ENCODE measurements at places on chromosomes 1 and 21.

- H3K27me3 ChIP-seq: peaks cover 42% of the 10 kb centered on the region
- H3K27ac ChIP-seq: no peak overlapping the region
- no peak for DNase-seq
- H3K4me1 ChIP-seq: peaks cover 2% of the 10 kb centered on the region
These were observed 12.9 kb downstream of the LRRN2 start for GRCh38 chr1:204672482-204673121.

DNA sequence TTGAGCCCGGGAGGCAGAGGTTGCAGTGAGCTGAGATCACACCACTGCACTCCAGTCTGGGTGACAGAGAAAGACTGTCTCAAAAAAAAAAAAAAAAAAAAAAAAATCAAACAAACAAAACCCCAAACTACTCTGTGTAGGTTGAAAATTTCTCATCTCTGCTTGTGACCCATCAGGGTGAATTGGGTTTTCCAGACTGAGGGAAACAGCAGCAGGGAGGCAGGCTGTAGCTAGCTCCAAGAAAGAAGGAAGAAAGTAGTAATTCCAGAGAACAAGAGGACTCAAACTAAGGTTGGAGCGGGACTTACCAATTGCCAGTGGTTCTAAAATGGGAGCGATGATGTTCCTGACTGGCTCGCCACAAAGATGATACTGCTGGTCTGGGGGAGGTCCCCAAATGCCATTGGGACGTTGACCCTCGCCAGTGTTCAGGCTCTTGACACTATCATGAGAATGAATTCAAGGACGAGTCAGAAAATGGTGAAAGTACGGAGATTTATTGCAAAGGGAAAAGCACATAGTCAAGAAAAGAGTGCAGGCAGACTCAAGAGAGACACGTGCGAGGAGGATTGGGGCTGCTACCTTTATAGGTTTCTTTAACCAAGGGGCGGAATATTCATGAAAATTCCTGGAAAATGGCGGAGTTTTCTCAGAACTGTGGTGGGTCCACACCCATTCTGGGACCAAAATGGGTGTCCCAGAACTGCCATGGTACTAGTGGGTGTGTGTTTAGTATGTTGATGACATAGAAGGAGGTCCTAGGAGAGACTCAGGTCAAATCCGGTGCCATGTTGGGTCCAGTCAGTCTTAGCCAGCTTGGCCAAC is 13.4 kb downstream of the AADACL4 start:
- no peak for DNase-seq
- H3K27ac ChIP-seq: no peak overlapping the region
- H3K36me3 ChIP-seq: no peaks in the 10 kb centered on the region
- no peaks in the 10 kb centered on the region for H3K4me1 ChIP-seq
- no peak overlapping the region for H3K4me3 ChIP-seq
- H3K27me3 ChIP-seq: no peaks in the 10 kb centered on the region

DNA sequence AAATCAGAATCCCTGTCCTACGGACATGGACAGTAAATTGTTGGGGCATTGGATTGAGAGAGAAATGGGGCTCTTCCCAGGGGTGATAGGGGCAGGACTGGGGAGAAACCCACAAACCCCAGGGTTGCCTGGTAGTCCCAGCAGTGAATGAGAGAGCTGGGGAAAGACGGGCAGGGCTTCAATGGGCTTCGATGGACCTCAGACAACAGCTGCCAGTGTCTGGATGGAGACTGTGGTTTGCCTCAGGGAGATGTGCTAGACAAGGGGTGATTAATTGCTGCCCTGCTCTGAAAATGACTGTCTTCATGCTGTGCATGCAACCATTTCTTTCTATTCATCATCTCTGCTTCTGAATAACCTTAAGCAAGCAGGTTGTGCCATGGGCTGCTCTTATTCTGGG is 7.4 kb downstream of the GPR25 start:
- no peak overlapping the region for H3K4me3 ChIP-seq
- no peak for DNase-seq
- H3K27ac ChIP-seq: no peak overlapping the region
- H3K4me1 ChIP-seq: peaks cover 2% of the 10 kb centered on the region
- peaks cover 39% of the 10 kb centered on the region for H3K27me3 ChIP-seq
- no peaks in the 10 kb centered on the region for H3K36me3 ChIP-seq

- no peaks in the 10 kb centered on the region for H3K27me3 ChIP-seq
- no peak for DNase-seq
- no peak overlapping the region for H3K4me3 ChIP-seq
- no peaks in the 10 kb centered on the region for H3K36me3 ChIP-seq
These were observed 86.7 kb downstream of the PEX14 start for GRCh38 chr1:10561497-10561896.

GRCh38 chr1:233470741-233471499 is 143.0 kb upstream of the KCNK1 start:
- H3K36me3 ChIP-seq: no peaks in the 10 kb centered on the region
- no peak overlapping the region for H3K27ac ChIP-seq
- no peaks in the 10 kb centered on the region for H3K27me3 ChIP-seq

- no peak overlapping the region for H3K27ac ChIP-seq
- no peak for DNase-seq
- peaks cover 4% of the 10 kb centered on the region for H3K27me3 ChIP-seq
- no peak overlapping the region for H3K4me3 ChIP-seq
- peaks cover 33% of the 10 kb centered on the region for H3K4me1 ChIP-seq
These were observed 181.3 kb downstream of the ETS2 start for GRCh38 chr21:38986806-38987632.

GRCh38 chr1:146001709-146002108 is 5.3 kb upstream of the TXNIP start:
- H3K36me3 ChIP-seq: no peaks in the 10 kb centered on the region
- no peak overlapping the region for H3K27ac ChIP-seq
- H3K4me3 ChIP-seq: no peak overlapping the region
- no peak for DNase-seq
- no peaks in the 10 kb centered on the region for H3K27me3 ChIP-seq

DNA sequence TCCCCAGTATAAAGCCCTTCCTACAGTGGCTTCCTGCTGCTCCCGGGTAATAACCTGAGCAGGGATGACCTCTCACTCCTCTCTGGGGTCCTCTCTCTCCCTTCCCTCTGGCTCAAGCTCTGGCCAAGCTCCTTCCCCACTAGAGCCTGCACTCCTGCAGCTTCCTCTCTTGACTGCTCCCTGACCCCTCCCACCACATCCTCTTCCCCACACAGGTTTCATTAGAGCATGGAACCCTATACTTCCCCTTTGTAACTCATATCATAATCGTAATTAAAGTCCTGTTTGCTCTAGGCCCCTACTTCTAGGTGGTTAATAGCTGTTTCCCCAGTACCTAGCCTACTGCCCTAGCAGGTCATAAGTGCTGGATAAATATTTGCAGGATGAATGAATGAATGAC is 146.2 kb downstream of the C1orf21 start:
- H3K4me3 ChIP-seq: no peak overlapping the region
- H3K27ac ChIP-seq: no peak overlapping the region
- H3K36me3 ChIP-seq: no peaks in the 10 kb centered on the region
- H3K27me3 ChIP-seq: no peaks in the 10 kb centered on the region

GRCh38 chr21:16137106-16137505 is 407.3 kb downstream of the USP25 start:
- H3K27ac ChIP-seq: no peak overlapping the region
- no peaks in the 10 kb centered on the region for H3K36me3 ChIP-seq
- H3K4me3 ChIP-seq: no peak overlapping the region
- H3K4me1 ChIP-seq: no peaks in the 10 kb centered on the region
- no peak for DNase-seq

GRCh38 chr1:205124726-205125125 is 2.9 kb upstream of the RBBP5 start:
- peaks cover 3% of the 10 kb centered on the region for H3K4me1 ChIP-seq
- DNase-seq: no peak
- no peak overlapping the region for H3K4me3 ChIP-seq
- no peak overlapping the region for H3K27ac ChIP-seq
- H3K36me3 ChIP-seq: no peaks in the 10 kb centered on the region

- peaks cover 2% of the 10 kb centered on the region for H3K4me1 ChIP-seq
- no peak for DNase-seq
- no peak overlapping the region for H3K27ac ChIP-seq
- H3K27me3 ChIP-seq: no peaks in the 10 kb centered on the region
These were observed 68.3 kb downstream of the SLC16A1 start for GRCh38 chr1:112887599-112888283.

GRCh38 chr1:78854556-78854955 is 152.0 kb downstream of the ADGRL4 start:
- DNase-seq: no peak
- H3K4me1 ChIP-seq: no peaks in the 10 kb centered on the region
- no peak overlapping the region for H3K4me3 ChIP-seq
- no peak overlapping the region for H3K27ac ChIP-seq
- no peaks in the 10 kb centered on the region for H3K36me3 ChIP-seq
- H3K27me3 ChIP-seq: no peaks in the 10 kb centered on the region

DNA sequence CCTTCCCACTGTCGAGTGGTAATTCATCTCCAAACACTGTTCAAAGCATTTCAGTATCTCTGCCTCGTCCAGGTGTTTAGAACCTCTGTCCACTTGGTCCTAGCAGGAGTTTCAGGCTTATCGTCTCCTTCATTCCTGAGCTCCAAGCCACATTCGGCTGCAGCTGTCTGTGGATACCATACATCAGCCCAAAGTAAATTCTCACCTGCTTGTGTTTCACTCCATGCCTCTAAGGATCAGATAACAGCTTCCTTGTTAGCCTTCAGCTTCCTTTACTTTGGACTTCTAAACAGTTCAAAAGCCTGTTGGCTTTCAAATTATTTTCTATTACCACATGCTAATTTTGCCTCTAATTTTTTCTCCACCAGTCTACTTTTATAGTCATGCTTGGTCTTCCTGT is 219.0 kb upstream of the L1TD1 start:
- DNase-seq: no peak
- H3K27ac ChIP-seq: no peak overlapping the region
- H3K4me1 ChIP-seq: no peaks in the 10 kb centered on the region
- no peak overlapping the region for H3K4me3 ChIP-seq
- H3K36me3 ChIP-seq: no peaks in the 10 kb centered on the region
- H3K27me3 ChIP-seq: no peaks in the 10 kb centered on the region

DNA sequence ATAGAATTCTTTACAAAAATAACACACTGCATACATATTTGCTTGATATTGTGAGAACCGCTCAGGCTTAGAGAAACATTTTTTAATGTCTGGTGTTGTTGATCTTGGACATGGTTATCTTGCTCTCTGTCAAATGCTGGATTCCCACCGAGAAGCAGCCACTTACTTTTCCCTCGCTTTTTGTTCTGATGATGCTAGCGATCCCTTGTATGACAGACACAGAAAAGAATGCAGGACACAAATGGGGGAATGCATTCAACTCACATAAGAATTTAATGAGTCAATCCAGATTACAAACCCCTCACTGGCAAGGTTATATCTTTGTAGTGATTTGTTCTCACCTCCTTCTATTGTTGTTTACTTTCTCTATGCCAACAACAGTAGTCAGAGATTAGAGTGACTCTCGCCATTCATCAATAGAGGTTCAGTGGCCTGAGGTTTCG is 76.8 kb upstream of the AKT3 start:
- no peaks in the 10 kb centered on the region for H3K27me3 ChIP-seq
- H3K27ac ChIP-seq: peak overlapping the region; percentile 52
- DNase-seq: peak; percentile 79
- peaks cover 20% of the 10 kb centered on the region for H3K4me1 ChIP-seq
